H9 (cell line): ENCODE measurements at places on chromosomes 16 and 17. TPM values are rescaled to one million over a fixed set of nuclear protein-coding genes. Genes with fewer than 3 reads are reported as not detected.

TAF15 gene
- total RNA-seq: 290 and 304 TPM in 2 replicates

- H3K27ac ChIP-seq: no peak overlapping the region
- peaks cover 7% of the 10 kb centered on the region; the same call in 1 of the 2 replicates for H3K4me1 ChIP-seq
- H3K4me3 ChIP-seq: no peak overlapping the region
- H3K27me3 ChIP-seq: no peaks in the 10 kb centered on the region
- no peaks in the 10 kb centered on the region for H3K36me3 ChIP-seq
Observed at GRCh38 chr16:89355686-89356085, 134.7 kb downstream of the ANKRD11 start.

CALB2 gene
- total RNA-seq: 0.85 and 0.97 TPM in 2 replicates

- H3K4me1 ChIP-seq: peaks cover 3% of the 10 kb centered on the region
- H3K4me3 ChIP-seq: peak overlapping the region; percentile 6
- DNase-seq: peak; percentile 50
Observed at GRCh38 chr17:82175201-82175600, 37.4 kb downstream of the CCDC57 start.

BTBD17 gene
- total RNA-seq: 0.31 and 0.33 TPM in 2 replicates

GRCh38 chr17:52376137-52376536 is 217.6 kb upstream of the CA10 start:
- H3K4me1 ChIP-seq: peaks cover 2% of the 10 kb centered on the region; the same call in 1 of the 2 replicates
- no peaks in the 10 kb centered on the region for H3K36me3 ChIP-seq
- H3K4me3 ChIP-seq: no peak overlapping the region
- no peak overlapping the region for H3K27ac ChIP-seq

- peaks cover 26% of the 10 kb centered on the region for H3K36me3 ChIP-seq
- H3K27me3 ChIP-seq: no peaks in the 10 kb centered on the region
- H3K4me1 ChIP-seq: no peaks in the 10 kb centered on the region; the same call in 1 of the 2 replicates
- H3K4me3 ChIP-seq: peak overlapping the region; percentile 96
Observed at GRCh38 chr16:89565256-89565505, 4.7 kb downstream of the RPL13 start.
